Bone marrow (tissue), 2 donors: ENCODE measurements at places on chromosomes 11 and 22.

GRCh38 chr11:66579017-66579606 is 10.7 kb upstream of the CTSF start:
- peak; percentile 40 for DNase-seq

- no peak for DNase-seq
Measured at GRCh38 chr22:24043958-24044357, 32.9 kb downstream of the CABIN1 start.

GRCh38 chr11:17502630-17503029 is 26.0 kb upstream of the ABCC8 start:
- no peak for DNase-seq

GRCh38 chr11:8740129-8740528 is 57.5 kb downstream of the RPL27A start:
- no peak for DNase-seq

DNA sequence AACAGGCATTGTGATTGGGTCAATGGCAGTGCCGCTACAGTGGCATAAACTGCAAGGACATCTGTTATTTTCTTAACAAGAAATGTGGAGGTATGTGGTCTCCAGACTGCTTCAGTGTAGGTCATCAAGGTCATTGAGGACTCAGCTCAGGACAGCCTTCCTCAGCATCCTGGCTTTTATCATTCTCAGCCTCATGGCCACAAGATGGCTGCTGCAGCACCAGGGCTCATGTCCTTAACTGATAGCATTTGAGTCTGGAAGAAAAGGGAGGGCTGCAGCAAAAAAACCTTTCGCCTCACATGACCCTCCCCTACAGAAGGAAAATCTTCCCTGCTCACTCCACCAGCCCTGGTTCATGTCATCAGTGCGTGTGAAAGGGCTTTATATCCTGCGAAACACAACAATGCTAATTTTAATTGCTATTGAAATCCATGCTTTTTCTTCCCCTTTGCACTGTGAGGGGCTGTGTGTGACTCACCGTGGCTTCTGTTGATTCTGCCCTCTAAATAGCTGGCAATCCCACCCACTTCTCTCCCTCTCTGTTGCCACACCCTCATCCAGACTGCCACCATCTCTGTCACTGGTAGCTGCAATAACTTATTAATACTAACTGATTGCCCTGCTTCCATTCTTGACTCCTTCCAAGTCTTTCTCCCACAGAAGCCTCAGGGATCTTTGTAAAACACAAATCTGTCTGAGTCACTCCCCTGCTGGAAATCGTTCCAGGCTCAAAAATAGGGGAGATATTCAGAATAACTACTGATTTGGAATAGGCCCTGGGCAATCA is 43.8 kb downstream of the CHRDL2 start:
- DNase-seq = no peak

GRCh38 chr11:114987186-114987760 is 308.9 kb downstream of the NXPE2 start:
- no peak for DNase-seq

- no peak for DNase-seq
Measured at GRCh38 chr11:107413352-107413751, 44.3 kb downstream of the CWF19L2 start.

GRCh38 chr11:128692753-128693415 is 988 bp upstream of the FLI1 start:
- DNase-seq = no peak

- DNase-seq = no peak
Measured at GRCh38 chr11:47577460-47578041, 1.2 kb downstream of the KBTBD4 start.

GRCh38 chr22:43260331-43261231 is 73.6 kb upstream of the TTLL12 start:
- no peak for DNase-seq

GRCh38 chr11:124277804-124278203 is 21.6 kb downstream of the OR8G5 start:
- DNase-seq = no peak

DNA sequence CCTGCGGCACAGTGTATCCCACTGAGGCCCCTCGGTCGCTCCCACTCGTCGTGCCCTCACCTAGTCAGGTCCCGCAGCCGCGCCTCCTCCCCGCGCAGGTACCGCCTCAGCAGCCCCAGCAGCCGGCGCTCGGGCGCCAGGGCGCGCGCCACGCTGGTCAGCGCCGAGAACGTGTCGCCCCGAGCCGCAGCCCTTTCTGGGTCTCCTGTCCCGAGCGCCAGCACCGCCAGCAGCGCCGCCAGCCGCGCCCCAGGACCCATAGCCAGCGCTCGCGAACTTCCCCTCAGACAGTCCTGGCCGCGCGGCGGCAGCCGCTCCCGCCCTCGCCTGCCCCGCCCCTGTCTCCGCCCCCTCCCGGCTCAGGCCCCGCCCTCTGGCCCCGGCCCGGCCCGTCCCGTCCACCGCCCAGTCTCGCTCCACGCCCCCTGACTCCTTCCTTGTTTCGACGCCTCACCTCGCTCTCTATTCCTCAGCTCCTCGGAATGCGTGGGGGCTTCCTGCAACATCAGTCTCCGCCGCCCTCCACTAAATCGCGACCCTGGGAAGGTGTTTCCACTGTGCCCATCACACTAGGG is at the start of gene P4HA3:
TSS of gene P4HA3 (minus strand) at position 289 of the 575 bp plus-strand sequence. CDS start at position 260, 29 bp downstream.
- DNase-seq = peak; percentile 30

DNA sequence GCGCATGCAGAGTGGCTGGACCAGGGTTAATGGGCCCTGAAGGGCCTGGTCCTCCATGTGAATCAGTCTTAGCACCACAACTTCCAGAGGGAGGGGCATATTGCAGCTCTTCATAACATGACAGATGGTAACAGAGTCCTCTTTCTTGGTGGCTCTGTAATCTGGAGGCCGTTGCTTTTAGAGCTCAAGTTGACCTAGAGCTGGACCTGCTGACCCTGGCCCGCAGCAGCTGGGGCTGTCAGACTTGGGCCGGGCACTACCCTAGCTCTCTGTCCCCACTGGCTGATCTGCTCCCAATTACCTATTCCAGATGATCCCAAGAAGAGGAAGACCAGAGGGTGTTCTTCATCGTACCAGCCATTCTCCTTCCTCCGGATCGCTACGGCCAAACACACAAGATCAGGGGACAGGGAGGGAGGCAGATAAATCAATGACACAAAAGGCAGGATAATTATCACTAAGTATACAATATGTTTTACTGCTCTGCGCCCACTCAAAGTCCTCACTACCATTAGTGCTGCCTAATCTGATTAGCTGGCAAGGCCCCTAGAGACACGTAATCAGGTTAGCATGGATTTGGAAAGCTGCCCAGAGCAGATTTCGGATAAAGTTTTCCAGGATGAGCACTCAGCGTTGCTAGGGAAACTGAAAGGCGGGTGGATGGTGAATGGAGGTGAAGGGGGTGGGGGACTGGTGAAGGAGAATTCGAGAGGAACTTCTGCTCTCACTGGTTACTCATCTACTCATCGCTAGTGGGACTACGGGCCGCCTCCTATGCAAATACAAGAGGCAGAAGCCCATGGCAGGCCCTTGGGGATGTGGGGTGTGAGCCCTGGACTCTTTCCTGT is 64.5 kb upstream of the PHOX2A start:
- DNase-seq = no peak

GRCh38 chr22:36770513-36771231 is 5.2 kb downstream of the IFT27 start:
- DNase-seq = no peak

DNA sequence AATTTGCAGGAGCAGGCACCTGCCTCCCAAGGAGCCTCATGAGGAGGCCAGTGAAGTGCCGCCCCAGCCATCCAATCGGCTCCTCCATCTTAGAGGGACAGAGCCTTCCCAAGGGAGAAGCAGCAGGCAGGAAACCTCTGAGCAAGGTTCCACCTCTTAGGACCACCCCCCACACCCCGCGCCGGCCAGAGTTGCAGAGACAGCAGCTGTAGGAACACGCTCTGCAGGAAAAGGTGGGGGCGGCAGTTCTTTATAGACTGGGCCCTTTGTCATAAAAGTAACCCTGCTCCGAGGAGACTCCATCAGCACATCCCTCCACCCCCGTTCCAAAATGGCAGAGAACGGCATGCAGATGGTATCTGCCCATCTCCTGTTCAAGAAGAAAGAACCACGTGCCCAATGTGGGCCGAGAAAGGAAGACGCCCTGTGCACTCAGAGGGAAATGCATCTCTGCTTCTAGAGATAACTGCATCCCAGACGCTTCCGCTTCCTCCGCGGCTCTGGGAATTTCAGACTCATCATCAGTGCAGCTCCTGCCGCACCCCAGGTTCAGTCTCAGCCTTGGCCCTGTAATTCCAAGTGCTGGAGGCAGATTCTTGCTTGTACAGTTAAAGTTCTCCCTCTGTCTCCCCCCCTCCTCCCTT is 98.5 kb downstream of the SPATA19 start:
- DNase-seq = no peak

DNA sequence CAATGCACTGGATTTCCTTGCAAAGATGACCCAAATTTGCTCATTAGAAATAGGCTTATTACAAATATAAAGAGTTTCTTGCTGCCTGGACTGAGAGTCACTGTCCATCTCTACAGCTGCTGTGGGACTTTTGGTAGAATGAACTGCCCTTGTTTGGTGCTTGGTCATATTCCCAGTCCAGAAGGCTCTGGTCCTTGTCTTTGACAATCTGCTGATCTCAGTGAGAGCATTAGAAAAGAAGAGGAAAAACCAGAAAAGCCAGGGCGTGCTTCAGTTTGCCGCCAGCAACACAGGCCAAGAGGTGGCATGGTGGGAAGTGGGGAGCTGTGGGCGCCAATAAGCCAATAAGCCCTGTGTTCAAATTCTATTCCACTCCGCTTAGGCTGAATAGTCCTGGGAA is 48.2 kb upstream of the PARVA start:
- no peak for DNase-seq

- DNase-seq = no peak
Measured at GRCh38 chr22:49961005-49961600, 531 bp downstream of the PIM3 start.

GRCh38 chr11:31337806-31338205 is 31.7 kb downstream of the DCDC1 start:
- DNase-seq = no peak

GRCh38 chr11:96323642-96323985 is 19.4 kb downstream of the MAML2 start:
- no peak for DNase-seq

DNA sequence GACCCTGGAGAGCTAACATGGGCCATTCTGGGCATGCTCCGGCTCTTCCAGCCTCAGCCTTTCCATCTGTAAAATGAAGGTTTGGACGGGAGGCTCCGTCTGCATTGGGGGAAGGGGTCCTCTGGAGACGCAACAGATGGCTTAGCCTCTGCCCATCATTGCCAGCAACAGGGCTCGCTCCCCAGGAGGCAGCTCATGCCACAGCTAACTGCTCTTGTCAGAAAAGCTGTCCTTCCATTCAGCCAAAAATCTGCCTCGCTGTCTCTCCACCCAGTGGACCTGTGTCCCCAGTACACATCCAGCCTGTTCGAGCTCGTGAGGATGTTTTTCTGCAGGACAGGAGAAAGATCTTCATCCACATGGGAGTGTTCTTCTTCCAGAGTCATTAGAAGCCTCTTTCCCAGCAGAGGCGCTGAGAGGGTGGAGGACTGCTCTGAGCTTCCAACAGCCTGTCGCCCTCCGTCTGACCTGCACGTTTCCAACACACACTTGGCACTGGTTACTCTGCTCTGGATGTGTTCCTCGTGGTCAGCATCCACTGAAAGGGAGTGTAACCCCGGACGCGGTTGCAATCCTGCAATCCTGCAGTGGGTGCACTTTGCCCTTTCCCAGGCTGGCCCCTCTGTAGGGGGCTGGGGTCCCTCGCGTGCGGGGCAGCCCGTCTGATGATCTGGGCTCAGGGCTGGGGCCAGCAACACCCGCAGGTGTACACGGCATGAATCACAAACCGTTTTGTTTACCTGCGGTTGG is 1340.9 kb downstream of the TBC1D22A start:
- no peak for DNase-seq

GRCh38 chr11:96335388-96335787 is 7.6 kb downstream of the MAML2 start:
- DNase-seq = no peak

GRCh38 chr11:75593286-75593915 is 31.3 kb downstream of the SERPINH1 start:
- no peak for DNase-seq

DNA sequence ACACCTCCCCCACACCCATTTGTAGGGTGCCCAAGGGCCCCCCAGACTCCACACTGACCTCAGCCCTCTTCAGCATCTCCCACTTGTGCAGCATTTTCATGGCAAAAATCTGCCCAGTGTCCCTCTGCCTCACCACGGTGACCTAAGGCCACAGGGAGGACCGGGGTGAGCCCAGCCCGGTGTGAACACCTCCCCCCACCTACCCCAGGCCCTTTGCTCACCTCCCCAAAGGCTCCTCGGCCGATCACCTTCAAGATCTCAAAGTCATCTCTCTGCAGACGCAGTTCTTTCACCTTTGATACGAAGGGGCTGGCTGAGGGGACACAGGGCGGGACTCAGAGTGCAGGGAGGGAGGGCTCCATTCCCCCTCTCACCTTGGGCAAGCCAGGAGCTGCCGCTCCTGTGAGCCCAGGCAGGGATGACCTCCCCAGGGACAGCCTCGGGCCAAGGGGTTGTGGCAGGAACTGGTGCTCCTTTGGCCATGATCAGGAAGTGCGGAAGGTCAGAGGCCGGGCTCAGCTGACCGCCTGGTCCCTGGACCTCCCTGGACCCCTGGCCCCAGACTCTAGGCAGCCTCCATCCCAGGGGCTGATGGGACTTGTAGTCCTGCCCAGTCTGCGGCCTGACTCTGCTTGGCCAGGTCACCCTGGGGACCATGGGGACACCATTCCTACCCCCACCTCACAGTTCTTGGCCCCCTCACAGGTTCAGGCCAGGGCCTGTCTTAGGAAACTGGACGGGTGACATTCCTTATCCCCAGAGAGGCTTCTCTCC is 2.7 kb downstream of the CDC42BPG start:
- no peak for DNase-seq

GRCh38 chr11:12789596-12790215 is 115.5 kb downstream of the TEAD1 start:
- no peak for DNase-seq

GRCh38 chr22:42425989-42426355 is 6.2 kb downstream of the NFAM1 start:
- no peak for DNase-seq
